ENCODE measurements at places on chromosomes 7 and 10.

GRCh38 chr7:55200441-55200840, 164.7 kb upstream of the LANCL2 start:
- no peak for DNase-seq

GRCh38 chr7:46424934-46425333, 503.9 kb upstream of the IGFBP3 start:
- DNase-seq = no peak

GRCh38 chr10:100625816-100626215, 90.1 kb downstream of the HIF1AN start:
- DNase-seq = no peak

DNA sequence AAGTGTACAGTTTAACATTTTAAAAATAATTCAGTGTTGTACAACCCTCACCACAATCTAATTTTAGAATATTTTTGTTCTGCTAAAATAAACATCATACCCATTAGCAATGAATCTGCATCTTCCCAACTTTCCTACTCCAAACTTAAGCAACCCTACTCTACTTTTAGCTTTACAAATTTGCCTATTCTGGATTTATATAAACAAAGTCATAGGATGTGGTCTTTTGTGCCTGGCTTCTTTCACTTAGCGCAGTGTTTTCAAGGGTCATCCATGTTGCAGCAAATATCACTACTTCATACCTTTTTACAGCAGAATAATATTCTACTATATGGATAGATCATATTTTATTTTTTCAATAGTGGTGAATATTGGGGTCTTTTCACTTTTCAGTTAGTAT, 18.9 kb downstream of the CALML3 start:
- DNase-seq = no peak

DNA sequence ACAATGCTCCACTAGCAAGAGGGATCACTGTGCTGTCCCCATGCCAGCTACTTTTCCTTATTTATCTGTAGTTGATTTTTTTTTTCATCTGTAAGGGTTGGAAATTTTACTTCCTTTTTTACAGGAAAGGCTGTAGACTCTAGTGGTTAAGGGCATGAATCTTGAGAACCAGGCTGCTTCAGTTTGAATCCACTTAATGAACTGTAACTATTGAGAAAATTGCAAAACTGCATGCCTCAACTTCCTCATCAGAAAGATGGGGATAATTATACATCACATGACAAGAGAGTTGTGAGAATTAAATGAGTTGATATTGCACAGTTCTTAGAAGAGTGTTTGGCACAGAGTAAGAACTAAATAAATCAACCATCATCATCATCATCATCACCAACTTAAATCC, 106.4 kb upstream of the GSDME start:
- DNase-seq = no peak

GRCh38 chr7:44391171-44391570, 65.8 kb upstream of the CAMK2B start:
- DNase-seq = no peak

DNA sequence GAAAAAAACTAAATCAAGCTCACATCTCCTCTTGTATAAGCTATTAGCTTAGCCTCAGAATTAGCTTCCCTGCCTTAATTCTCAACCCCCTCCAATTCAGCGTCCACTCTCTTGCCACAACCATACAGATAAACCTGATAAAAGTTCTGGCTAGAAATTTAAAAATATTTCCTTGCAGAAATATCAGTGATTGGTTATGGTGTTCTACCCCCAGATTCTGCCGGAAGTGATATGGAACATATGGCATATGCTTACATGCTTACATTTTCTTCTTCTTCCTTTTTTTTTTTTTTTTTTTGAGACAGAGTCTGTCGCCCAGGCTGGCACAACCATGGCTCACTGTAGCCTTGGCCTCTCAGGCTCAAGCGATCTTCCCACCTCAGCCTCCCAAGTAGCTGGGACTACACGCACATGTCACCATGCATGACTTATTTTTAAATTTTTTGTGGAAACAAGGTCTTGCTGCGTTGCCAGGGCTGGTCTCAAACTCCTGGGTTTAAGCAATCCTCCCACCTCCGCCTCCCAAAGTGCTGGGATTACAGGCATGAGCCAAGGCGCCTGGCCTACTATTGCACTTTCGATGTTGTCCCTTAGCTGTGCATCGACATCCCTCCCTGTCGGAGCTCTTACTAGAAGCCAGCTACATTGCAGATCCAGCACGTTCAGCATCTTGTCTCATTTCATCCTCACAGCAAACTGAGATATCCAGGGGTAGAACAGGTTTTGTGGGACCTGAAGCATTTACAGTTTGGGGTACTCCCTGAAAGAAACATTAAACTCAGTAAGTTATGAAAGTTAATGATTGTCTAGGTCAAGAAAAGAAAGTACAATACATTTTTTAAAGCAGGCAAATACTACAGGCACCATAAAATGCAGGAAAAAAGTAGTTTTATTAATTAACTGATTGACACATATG, 205.6 kb upstream of the TCF7L2 start:
- DNase-seq = no peak

DNA sequence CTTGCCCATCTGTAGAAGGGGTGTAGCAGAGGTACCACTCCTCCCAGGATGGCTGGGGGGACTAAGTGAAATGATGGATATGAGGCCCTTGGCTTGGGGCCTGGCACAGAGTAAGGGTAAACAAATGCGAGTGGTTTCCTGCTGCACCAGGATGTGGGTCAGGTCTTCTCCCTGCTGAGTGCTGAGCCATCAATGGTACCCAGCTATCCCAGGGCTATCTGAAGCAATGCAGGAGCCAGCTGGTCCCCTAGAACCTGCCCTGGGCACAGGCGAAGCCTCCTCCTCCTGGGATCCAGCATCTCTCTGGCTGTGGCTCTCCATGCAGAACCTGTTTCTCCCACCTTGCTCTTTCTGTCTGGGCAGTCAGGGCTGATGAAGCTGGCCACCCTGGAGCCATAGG, 20.9 kb upstream of the GOLGA7B start:
- DNase-seq = no peak

DNA sequence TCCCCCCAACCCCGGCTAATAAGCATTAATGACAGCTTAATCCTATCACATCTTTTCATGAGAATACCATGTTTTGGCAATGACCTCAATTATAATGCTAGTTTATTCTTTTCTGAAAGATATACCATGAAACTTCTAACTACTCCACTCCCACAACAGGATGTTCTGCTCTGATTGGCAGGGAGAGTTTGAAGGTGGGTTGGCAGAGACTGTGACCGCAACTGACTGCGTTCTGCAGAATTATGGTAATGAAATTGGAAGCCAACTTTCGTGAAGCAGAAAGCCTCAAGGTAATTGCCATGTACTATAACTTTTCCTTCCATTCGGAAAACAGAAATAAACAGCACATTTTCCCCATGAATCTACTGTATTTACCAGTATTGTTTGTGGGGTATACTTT, 288.2 kb upstream of the SEMA3D start:
- no peak for DNase-seq

DNA sequence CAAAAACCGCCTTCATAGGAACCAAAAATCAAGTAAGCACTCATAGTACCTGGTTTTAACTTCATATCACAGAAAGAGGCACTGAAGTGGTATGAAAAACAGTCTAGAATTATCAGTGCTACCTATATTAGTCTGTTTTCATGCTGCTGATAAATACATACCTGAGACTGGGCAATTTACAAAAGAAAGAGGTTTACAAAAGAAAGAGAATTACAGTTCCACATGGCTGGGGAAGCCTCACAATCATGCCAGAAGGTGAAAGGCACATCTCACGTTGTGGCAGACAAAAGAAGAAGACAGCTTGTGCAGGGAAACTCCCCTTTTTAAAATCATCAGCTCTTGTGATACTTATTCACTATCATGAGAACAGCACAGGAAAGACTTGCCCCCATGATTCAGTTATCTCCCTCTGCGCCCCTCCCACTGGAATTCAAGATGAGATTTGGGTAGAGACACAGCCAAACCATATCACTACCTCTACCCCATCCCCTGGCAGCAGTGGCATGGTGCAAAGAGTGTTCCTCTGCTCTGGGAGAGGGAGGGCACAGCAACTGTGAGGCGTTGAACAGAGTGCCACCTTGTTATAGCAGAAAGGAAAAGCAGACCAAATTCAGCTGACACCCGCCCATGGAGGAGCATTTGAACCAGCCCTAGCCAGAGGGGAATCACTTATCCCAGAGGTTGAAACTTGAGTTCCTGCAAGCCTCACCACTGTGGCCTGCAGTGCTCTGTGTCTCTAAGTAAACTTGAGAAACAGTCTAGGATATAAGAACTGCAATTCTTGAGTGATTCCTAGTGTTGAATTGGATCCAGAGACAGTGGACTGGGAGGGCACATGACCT, 61.9 kb upstream of the PTPRZ1 start:
- no peak for DNase-seq

DNA sequence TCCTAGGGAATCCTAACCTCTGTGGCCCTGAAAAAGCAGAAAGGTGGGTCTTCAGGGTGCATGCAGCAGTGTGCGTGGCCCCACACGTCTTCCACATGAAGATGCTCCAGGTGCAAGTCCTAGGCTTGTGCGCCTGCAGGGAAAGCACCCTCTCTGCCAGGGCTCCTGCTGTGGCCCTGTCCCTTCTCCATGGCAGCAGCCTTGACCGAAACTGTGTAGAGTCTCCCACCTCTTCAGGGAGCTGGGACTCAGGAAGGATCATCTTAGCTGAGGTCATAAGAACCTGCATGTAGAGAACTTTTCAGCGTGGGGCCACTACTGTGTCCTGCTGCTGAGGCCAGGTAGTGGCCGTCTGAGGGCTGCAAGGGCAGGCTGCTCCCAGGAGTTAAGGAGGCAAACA, 6.3 kb upstream of the CSGALNACT2 start:
- no peak for DNase-seq

- no peak for DNase-seq
These were observed 90.7 kb downstream of the UNCX start for GRCh38 chr7:1323178-1324027.

GRCh38 chr10:65550761-65551160, 1375.1 kb upstream of the LRRTM3 start:
- DNase-seq = no peak

DNA sequence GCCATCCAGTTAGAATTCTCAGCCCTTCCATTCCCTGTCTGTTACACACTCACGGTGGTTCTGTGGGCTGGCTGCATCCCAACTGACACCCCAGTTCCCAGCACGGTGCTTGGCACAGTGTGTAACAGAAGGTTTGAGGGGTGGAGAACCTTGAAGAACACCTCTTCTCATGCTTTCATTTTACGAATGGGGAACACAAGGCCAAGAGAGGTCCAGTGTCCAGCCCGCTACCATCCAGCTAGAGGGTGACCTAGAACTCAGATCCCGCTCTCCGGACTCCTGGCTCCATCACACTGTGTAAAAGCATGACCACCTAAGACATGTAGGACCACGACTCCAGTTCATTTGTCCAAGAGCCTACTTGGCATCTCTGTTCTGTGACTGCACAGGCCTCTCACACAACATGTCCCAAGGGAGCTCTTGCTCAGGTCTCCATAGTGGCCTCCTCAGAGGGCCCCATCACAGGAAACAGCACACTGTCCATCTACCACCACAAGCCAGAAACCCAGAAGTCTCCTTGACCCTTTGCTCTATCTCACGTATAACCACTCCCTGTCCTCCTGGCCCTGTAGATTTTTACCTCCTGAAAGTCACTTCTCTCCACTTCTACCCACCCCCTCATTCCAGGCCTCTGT, 2.8 kb upstream of the CDH23 start:
- no peak for DNase-seq

GRCh38 chr10:2263561-2263960, 526.2 kb upstream of the ADARB2 start:
- no peak for DNase-seq

DNA sequence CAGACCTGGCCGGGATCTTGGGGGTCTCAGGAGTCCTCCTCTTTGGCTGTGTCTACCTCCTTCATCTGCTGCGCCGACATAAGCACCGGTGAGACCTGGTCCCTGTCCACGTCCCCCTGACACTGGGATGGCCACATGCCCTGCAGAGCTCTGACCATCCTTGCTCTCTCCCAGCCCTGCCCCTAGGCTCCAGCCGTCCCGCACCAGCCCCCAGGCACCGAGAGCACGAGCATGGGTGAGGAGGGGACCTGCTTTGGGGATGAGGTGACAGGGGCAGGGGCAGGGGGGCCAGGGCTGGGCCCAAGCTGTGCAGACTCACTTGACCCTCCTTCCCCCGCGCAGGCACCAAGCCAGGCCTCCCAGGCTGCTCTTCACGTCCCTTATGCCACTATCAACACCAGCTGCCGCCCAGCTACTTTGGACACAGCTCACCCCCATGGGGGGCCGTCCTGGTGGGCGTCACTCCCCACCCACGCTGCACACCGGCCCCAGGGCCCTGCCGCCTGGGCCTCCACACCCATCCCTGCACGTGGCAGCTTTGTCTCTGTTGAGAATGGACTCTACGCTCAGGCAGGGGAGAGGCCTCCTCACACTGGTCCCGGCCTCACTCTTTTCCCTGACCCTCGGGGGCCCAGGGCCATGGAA, 959 bp downstream of the PVRIG start:
- DNase-seq = peak; percentile 31

DNA sequence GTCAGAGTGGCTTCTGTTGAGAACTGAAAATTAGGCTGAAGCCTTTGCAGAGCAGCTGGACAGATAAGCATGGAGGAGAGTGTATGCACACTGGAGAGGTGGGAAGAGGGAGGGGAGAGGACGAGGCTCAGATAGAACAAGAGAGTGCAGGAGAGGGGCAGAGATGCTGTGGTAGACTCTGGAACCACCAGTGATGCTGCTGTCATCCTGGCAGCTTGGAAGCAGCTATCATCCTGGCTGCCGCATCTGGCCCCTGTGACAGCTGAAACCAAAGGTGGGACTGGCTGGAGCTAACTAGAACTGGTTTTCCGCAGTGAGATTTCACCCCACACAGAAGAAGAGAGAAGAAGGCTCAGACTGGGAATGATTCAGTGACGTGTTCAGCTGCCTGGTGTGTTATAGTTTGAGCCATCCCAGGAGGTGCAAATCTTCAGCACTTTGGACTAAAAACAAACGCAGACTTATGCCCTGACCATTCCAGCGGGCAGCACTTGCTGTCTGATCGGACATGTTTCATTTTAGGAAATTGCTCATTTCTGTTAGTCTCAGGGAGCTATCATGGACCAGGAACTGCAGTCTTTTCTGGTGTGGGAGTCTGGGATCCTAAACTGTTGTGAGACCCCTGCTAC, 38.4 kb downstream of the EEPD1 start:
- no peak for DNase-seq

DNA sequence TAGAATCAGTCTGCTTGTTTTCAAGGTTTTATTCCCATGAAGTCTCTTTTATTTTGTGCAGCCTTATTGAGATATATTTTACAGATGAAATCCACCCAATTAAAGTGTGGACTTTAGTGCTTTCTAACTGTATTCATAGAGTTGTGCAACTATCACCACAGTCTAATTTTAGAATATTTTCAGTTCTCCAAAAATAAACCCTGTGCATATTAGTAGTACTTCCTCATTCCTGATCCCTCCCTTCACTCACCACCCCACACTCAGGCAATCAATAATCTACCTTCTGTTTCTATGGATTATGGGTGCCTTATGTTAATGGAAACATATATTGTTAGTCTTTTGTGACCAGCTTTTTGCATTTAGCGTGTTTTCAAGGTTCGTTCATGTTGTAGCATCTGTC, 185.7 kb upstream of the TMEM72 start:
- DNase-seq = peak; percentile 16

DNA sequence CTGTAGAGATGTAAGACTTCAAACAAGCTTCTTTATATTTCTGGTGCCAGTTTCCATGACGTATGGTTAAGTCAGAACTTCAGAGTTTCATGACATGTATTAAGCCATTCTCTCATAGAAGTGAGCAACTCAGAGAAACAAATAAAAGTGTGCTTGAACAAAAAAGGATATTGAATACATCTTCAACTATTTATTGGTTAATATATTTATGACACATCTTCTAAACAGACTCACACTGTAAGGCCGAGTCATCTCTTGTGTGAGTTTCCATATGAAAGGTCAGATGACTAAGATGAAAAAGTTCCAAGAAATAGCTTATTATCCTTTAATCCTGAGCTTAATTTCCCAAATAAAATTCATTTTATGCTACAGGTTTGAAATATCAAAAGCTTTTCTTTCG, 105.5 kb upstream of the CSTF2T start:
- no peak for DNase-seq
